ENCODE measurements at places on chromosomes 13 and 19. TPM values are rescaled to one million over a fixed set of nuclear protein-coding genes. Genes with fewer than 3 reads are reported as not detected.

The CGB1 gene
- not detected for polyA plus RNA-seq

The CHST8 gene
- not detected for polyA plus RNA-seq

The OR4F17 gene
- polyA plus RNA-seq = not detected

The C19orf67 gene
- polyA plus RNA-seq = not detected

The LSR gene
- polyA plus RNA-seq = 13.4 TPM

The ATP4A gene
- polyA plus RNA-seq = 0.02 TPM

The CYP2A6 gene
- polyA plus RNA-seq = 1.2 TPM

The ZNF556 gene
- polyA plus RNA-seq = 3.8 TPM

The NLRP7 gene
- polyA plus RNA-seq = 0.64 TPM

The KLK1 gene
- 0.23 TPM for polyA plus RNA-seq

The IGSF23 gene
- polyA plus RNA-seq = not detected

The ZNF560 gene
- polyA plus RNA-seq = 0.32 TPM

The ELANE gene
- polyA plus RNA-seq = 0.59 TPM

The FAM216B gene
- polyA plus RNA-seq = 0.52 TPM

The BSPH1 gene
- polyA plus RNA-seq = not detected

The C13orf42 gene
- not detected for polyA plus RNA-seq

The VSIG10L gene
- polyA plus RNA-seq = 6.9 TPM

The PKN1 gene
- polyA plus RNA-seq = 53.9 TPM

The TSKS gene
- polyA plus RNA-seq = 0.30 TPM

The ZNF256 gene
- polyA plus RNA-seq = 5.9 TPM

The ZNF723 gene
- not detected for polyA plus RNA-seq

The KLF16 gene
- polyA plus RNA-seq = 5.4 TPM

The ZSCAN5B gene
- not detected for polyA plus RNA-seq

The SIGLEC12 gene
- 0.73 TPM for polyA plus RNA-seq

The KLK10 gene
- 6.9 TPM for polyA plus RNA-seq

The LENG1 gene
- 14.0 TPM for polyA plus RNA-seq

The ICAM5 gene
- polyA plus RNA-seq = 0.11 TPM

The NHLRC3 gene
- polyA plus RNA-seq = 11.1 TPM

The LILRB1 gene
- polyA plus RNA-seq = 0.63 TPM

The CKAP2 gene
- 3.0 TPM for polyA plus RNA-seq

The LMO7 gene
- 14.4 TPM for polyA plus RNA-seq

The ANGPTL8 gene
- polyA plus RNA-seq = not detected

The EID2B gene
- 7.5 TPM for polyA plus RNA-seq

The ZNF429 gene
- 12.8 TPM for polyA plus RNA-seq

The OSCAR gene
- polyA plus RNA-seq = 1.4 TPM

The TTC9B gene
- polyA plus RNA-seq = not detected

The GTPBP3 gene
- 4.5 TPM for polyA plus RNA-seq

The CGB3 gene
- polyA plus RNA-seq = not detected

The IGFL3 gene
- polyA plus RNA-seq = not detected

The IGFL1 gene
- not detected for polyA plus RNA-seq

The SAMD4B gene
- 119 TPM for polyA plus RNA-seq

The TRPC4 gene
- 4.7 TPM for polyA plus RNA-seq

The PCP2 gene
- polyA plus RNA-seq = 0.40 TPM

The RFPL4A gene
- not detected for polyA plus RNA-seq

The SLITRK6 gene
- 0.38 TPM for polyA plus RNA-seq

The FUT3 gene
- polyA plus RNA-seq = not detected

The TINCR gene
- 0.35 TPM for polyA plus RNA-seq

The KL gene
- polyA plus RNA-seq = 0.87 TPM

The NOTCH3 gene
- 17.9 TPM for polyA plus RNA-seq
